ENCODE measurements at places on chromosomes 4 and X. TPM values are rescaled to one million over a fixed set of nuclear protein-coding genes. Genes with fewer than 3 reads are reported as not detected.

Gene TEX11
- total RNA-seq = not detected

Gene HS6ST2
- 0.16 TPM for total RNA-seq

Gene F8
- total RNA-seq = 6.7 TPM

Gene CFAP99
- not detected for total RNA-seq

Gene EFHC2
- total RNA-seq = 1.5 TPM

Gene PASD1
- total RNA-seq = not detected
